Astrocyte of the spinal cord (primary cell): ENCODE measurements at places on chromosomes 1 and 21.

DNA sequence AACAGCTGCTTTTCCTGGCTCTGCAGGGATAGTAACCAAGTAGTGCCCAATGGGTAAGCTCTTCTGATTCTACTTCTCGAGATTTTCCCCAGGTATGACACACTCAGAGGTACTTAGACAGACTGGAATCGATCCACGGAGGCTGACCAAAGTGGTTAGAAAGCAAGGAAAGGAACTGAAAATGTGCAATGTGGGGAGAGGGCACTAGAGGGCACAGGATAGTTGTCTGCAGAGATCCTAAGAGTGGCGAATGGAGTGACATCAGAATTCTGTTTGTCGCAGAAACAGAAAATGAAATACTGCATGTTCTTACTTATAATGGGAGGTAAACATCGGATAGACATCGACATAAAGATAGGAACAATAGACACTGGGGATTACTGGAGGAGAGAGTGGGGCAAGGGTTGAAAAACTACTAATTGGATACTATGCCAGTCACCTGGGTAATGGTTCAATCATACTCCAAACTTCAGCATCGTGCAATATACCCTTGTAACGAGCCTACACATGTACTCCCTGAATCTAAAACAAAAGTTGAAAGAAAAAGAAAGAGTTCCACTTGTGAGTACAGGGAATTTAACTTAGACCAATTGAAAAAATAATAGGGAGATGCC, 23.3 kb downstream of the CYP2J2 start:
- DNase-seq: peak; percentile 6

DNA sequence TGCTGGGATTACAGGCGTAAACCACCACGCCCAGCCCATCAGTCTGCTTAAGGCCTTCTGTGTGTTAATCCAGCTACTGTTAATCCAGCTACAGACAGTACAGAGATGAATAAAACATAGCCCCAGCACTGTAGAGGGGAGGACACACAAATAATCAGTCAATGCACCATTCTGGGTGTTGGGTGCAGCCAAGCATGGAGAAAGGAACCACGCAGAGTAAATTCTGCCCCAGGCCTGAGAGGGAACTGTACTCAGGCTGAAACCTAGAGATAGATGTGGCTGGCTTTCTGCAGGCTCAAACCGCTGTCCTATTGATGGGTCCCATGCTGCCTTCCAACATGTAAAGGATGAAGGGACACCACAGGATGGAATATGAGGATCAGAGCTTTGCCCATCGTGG, 136.8 kb upstream of the IGSF21 start:
- DNase-seq: no peak

- no peak for DNase-seq
Measured at GRCh38 chr1:109204484-109204883, 9.2 kb upstream of the SARS1 start.

DNA sequence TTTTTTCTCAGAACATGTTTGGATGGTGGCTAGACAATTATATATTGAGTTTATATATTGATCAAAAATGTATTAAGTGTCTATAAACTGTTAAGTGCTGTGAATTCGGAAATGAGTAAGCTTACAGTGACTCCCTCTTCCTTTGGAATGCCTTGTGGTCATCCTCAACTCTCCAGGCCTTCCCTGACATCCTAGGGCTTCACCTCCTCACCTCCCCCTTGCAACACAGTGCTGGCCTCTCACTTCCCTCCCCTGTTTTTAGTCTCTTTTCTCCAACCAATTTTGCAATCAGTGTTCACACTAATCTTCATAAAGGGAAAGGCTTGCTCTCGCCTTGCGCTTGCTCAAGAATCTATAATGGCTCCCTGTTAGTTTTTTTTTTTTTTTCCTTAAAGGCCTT, 95.1 kb upstream of the C1orf21 start:
- no peak for DNase-seq

DNA sequence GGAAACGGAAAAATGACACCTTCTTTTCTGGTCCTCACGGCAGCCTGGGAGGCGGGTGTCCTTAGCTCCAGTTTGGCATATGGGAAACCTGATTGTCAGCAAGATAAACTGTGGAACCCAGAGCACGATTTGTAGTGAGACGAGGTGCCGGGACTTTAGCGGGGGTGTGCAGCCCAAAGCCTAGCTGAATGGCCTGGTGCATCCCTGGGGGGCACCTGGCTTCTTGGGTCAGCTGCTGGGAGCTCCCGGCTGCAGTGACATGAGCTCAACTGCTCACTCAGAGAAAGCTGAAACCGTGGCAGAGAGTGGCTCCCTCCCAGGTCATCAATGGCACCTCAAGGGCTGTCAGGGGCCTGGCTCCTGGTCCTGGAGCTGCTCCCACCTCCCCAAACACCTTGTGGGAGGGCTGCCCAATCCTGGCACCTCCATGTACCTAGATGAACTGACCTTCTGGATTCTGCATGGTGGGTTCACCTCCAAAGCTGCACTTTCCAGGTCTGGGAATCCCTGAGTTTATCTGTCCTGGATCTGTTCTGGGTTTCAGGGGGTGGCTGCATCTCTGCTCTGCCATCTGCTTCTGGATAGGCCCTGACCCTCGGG, 260.5 kb downstream of the MATN1 start:
- DNase-seq: no peak

- DNase-seq: no peak
Measured at GRCh38 chr1:111603979-111604378, 15.6 kb upstream of the RAP1A start.

GRCh38 chr1:107264561-107264960, 123.7 kb downstream of the NTNG1 start:
- peak; percentile 36 for DNase-seq

- DNase-seq: no peak
Measured at GRCh38 chr1:162383091-162383490, 1.6 kb downstream of the C1orf226 start.

- no peak for DNase-seq
Measured at GRCh38 chr1:93257889-93258288, 77.4 kb downstream of the CCDC18 start.

DNA sequence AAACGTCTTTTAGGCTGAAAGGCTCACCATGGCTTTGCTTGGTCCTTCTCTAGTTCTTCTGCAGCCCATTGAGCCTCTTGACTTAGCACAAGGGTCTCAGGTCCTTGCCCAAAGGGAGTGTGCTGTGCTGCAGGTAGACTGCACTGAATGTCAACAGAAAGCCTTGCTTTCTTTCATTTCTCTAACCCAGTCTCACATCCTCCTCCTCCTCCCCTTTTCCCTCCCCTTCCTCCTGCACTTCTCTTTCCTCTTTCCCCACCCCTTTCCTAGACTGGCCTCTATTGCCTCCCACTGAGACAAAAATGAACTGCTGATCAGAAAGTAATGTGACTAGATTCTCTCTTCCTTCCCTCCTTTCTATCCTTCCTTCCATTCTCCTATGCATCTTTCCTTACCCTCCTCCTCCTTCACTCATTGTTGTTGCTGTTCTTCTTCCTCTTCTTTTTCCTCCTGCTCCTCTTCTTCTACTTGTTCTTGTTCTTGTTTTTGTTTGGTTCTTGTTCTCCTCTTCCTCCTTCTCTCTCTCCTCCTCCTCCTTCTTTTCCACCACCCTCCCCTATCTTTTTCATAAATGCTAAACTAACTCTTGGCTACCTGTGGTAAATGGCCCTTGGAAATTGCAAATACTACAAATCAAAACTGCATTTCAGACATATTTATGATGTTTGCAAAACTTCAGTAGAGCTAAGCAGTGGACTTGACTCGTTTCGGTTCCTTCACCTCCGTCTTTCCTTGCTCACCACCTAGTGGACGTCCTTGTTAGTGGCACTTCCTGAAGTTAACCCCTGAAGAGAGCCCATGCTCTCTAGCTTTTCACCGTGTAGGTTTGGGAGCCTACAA, at the start of gene SELL:
TSS of gene SELL (minus strand) at position 152 of the 840 bp plus-strand sequence. CDS start at position 30, 122 bp downstream.
- peak; percentile 70 for DNase-seq

- DNase-seq: no peak
Measured at GRCh38 chr1:96187020-96187419, 534.6 kb upstream of the PTBP2 start.

DNA sequence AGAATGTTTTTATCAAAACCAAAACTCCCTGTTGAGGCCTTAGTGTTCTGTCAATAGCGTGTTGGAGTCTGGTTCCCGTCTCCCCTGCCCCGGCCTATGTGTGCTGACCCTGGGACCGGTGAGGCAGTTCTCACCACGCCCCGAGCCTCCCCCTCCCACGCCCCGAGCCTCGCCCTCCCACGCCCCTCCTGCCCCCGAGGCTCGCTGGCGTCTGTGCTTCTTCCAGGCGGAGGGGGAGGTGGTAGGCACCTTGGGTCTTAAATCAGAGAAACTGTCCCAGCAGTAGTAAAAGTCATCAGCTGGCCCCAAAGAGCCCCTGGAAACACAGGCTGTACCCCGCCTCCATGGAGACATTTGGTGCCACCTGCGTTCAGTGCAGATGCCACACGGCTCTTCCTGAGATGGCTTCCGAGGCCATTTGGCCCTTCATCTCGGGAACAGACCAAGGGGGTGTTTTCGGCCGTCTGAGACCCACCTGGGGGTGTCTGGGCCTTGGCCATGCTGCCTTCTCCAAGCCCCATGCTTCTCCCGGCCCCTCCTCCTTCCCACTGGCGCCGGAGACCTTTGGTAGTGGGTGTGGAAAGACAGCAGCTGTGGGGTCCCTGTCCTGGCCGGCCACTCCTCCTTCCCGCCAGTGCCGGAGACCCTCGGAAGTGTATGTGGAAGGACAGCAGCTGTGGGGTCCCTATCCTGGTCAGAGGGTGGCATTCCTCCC, 44.7 kb downstream of the SKI start:
- DNase-seq: no peak

GRCh38 chr1:181353526-181353925, 129.8 kb upstream of the CACNA1E start:
- no peak for DNase-seq

GRCh38 chr1:151197863-151198253, 494 bp upstream of the PIP5K1A start:
- no peak for DNase-seq

- no peak for DNase-seq
Measured at GRCh38 chr1:26027716-26028489, 6.3 kb downstream of the EXTL1 start.

- peak; percentile 62 for DNase-seq
Measured at GRCh38 chr1:182092336-182092735, 30.8 kb upstream of the ZNF648 start.

- no peak for DNase-seq
Measured at GRCh38 chr1:165452336-165453130, 7.6 kb upstream of the RXRG start.

DNA sequence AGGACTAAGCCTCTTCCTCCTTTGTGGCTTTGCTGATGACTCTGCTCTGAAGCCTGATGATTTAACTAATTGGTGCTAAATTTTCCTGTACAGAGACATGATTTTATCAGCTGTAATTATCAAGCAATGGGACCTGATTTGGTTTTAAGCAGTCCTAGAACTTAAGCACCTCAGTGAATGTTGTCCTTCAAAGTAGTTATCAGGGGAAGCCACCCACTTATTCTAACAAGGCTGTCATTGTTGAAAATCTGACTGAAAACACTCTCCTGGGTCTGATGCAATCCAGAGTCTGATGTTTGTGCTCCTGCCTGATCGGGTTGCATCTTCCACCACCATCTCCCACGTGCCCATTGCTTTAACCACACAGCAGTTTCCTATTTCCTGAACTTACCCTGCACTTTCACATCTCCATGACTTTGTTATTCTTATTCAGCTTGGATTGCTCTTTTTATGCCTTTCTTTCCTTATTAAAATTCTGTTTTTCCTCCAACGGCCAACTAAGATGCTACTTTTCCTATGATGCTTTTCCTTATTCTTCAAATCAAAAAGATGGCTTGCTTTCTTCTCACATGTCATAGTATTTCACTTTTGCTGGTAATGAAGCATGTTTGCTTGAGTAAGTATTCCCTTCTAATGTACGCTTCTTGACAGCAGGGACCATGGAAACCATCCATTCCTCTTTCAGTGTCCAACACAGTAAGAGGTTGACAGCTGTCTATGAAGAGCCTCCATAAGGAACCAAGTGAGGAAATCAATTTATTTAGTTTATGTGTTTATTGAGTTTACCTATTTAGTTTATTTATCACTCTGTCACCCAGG, 55.0 kb downstream of the S1PR1 start:
- peak; percentile 85 for DNase-seq

DNA sequence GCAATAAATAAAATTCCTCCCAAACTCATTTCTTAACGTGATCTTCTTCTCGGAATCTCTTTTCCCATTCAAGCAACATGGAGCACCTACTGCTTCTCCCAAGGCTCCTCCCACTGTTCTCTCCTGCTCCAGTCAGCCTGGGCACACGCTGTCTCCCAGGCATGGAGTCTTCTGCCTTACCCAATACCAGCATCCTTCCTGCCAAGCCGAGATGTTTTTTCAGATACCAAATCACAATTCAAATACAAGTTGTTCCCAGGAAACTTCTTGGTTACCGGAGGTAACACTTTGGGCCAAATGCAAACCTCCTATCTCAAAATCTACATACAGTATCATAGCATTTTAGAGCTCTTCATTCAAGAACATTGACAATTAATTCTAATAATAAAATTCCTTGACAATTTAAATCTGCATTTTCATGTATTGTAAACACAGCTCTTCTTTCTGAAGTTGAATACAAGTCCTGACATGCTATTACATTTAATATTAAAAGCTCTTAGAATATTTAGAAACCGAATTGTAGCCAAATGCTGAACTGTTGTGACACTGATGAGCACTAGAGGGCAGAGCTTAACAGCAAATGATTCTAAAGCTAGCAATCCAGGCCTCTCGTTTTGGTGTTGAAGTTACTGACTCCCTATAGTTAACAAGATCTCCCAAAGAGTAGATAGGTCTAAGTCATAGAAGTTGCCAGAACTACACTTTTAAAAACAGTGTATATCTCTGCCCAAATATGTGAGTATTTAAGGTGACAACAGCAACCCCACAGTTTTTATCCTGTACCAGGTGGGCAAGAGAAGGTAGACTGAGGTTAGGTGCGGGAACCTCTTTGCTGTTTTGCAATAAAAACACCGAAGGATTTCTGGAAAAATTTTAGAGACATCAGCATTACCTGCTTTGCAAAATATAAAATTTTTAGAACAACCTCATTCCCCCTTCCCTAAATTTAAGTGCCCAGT, 52.3 kb downstream of the BCAR3 start:
- peak; percentile 84 for DNase-seq

DNA sequence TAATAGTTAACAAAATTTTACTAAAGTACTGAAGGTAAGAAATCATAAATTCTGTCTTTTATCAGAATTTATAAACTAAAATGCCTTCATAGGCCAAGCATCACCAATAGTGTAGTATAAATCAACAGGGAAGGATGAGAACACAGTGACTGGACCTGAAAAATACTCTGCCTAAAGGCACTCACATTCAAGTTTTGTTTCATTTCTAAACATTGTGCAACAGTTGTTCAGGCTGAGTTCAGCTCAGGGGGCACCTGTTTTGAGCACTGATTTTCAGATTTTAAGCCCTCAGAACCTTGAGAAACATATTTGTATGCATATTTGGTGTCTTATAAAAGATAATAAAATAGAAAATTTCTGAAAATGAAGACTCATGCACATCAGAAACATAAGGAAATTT, 12.4 kb downstream of the ACBD6 start:
- DNase-seq: no peak

DNA sequence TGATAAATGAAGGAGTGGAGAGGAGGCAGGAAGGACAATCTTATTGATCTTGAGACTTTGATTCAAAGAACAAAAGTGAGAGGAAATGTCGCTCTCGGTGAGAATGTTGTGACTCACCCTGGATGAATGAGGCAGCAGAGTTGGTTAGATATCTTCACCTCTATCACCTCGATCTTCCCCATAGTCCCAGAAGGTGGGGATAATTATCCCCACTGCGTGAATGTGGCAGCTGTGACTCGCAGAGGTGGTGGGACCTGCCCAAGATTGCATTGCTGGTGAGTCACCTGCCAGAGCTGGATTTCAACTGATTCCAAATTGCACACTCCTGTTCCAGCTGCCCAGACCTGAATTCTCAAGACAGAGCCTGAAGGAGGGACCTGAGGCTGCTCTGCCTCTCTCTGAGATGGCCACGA, 105.0 kb downstream of the MATN1 start:
- no peak for DNase-seq
